A549 treated with Hydrocortisone at 1 μM for 4 hours (cell line): ENCODE measurements at places on chromosomes 2 and 18. TPM values are rescaled to one million over a fixed set of nuclear protein-coding genes. Genes with fewer than 3 reads are reported as not detected.

Gene ACMSD
- total RNA-seq = not detected in 5 replicates

Gene TTN
- total RNA-seq = under 0.01 to 0.01 TPM (median under 0.01 TPM) in 5 replicates

Gene IL36G
- not detected in 5 replicates for total RNA-seq

Gene OSR1
- total RNA-seq = 8.0 to 11.8 TPM (median 8.2 TPM) in 5 replicates

Gene TUBB6
- 191 to 219 TPM (median 200 TPM) in 5 replicates for total RNA-seq
